ENCODE measurements at places on chromosomes 7 and 10. TPM values are rescaled to one million over a fixed set of nuclear protein-coding genes. Genes with fewer than 3 reads are reported as not detected.

The TMEM229A gene
- 0.71 TPM for total RNA-seq

The CALD1 gene
- total RNA-seq, result 2,150 TPM

The UPK3B gene
- total RNA-seq, result 0.71 TPM

The PTN gene
- total RNA-seq, result 42.6 TPM

The SRGN gene
- total RNA-seq, result 45.7 TPM

The SEC61A2 gene
- 9.2 TPM for total RNA-seq

The NUPR2 gene
- total RNA-seq, result not detected

The PON3 gene
- 1.7 TPM for total RNA-seq

The NXPH1 gene
- total RNA-seq, result not detected

The ACSL5 gene
- total RNA-seq, result 5.3 TPM

The VGF gene
- total RNA-seq, result 0.55 TPM

The EEPD1 gene
- total RNA-seq, result 15.2 TPM

The NFE2L3 gene
- 1.5 TPM for total RNA-seq

The GNAI1 gene
- 98.9 TPM for total RNA-seq

The ZNF655 gene
- 134 TPM for total RNA-seq

The ANKRD61 gene
- not detected for total RNA-seq

The PCGF6 gene
- total RNA-seq, result 18.2 TPM

The ZC3HAV1L gene
- 16.9 TPM for total RNA-seq

The NEURL1 gene
- total RNA-seq, result 0.55 TPM

The CPVL gene
- 23.7 TPM for total RNA-seq

The TCERG1L gene
- not detected for total RNA-seq

The FAM13C gene
- 13.8 TPM for total RNA-seq

The C10orf88 gene
- 5.0 TPM for total RNA-seq

The SDK1 gene
- 23.0 TPM for total RNA-seq

The ATG9B gene
- not detected for total RNA-seq

The CPEB3 gene
- 7.2 TPM for total RNA-seq

The ITGB8 gene
- total RNA-seq, result 19.3 TPM

The PPP1R9A gene
- 51.3 TPM for total RNA-seq

The AGR3 gene
- total RNA-seq, result not detected

The ITIH5 gene
- 126 TPM for total RNA-seq

The ITPRID1 gene
- not detected for total RNA-seq

The HMX3 gene
- total RNA-seq, result not detected

The NPC1L1 gene
- 0.33 TPM for total RNA-seq

The DMBT1 gene
- total RNA-seq, result not detected

The CCDC71L gene
- 14.7 TPM for total RNA-seq

The RBM20 gene
- 6.2 TPM for total RNA-seq

The PHYHIPL gene
- total RNA-seq, result 2.5 TPM

The GFRA1 gene
- total RNA-seq, result 74.5 TPM

The INA gene
- 4.4 TPM for total RNA-seq

The AS3MT gene
- 7.1 TPM for total RNA-seq

The TUBGCP2 gene
- total RNA-seq, result 33.2 TPM

The CNTNAP2 gene
- total RNA-seq, result 1.8 TPM

The ODAD2 gene
- 8.8 TPM for total RNA-seq

The CPED1 gene
- total RNA-seq, result 82.4 TPM

The CNNM1 gene
- 2.2 TPM for total RNA-seq

The TMEM213 gene
- total RNA-seq, result not detected

The PPP1R3C gene
- total RNA-seq, result 40.0 TPM

The ARHGAP12 gene
- total RNA-seq, result 90.5 TPM

The PFKP gene
- total RNA-seq, result 46.0 TPM

All from sigmoid colon (tissue), 7 donors.